ENCODE measurements at places on chromosomes 7 and 10.
A peak's percentile ranks its signal among the peaks of the same experiment; 100 is the strongest.

- DNase-seq = peak; percentile 88
These were observed 243.5 kb upstream of the ZNF32 start for GRCh38 chr10:43892062-43892770.

- no peak for DNase-seq
These were observed 404.1 kb downstream of the PAXIP1 start for GRCh38 chr7:154598864-154599263.

DNA sequence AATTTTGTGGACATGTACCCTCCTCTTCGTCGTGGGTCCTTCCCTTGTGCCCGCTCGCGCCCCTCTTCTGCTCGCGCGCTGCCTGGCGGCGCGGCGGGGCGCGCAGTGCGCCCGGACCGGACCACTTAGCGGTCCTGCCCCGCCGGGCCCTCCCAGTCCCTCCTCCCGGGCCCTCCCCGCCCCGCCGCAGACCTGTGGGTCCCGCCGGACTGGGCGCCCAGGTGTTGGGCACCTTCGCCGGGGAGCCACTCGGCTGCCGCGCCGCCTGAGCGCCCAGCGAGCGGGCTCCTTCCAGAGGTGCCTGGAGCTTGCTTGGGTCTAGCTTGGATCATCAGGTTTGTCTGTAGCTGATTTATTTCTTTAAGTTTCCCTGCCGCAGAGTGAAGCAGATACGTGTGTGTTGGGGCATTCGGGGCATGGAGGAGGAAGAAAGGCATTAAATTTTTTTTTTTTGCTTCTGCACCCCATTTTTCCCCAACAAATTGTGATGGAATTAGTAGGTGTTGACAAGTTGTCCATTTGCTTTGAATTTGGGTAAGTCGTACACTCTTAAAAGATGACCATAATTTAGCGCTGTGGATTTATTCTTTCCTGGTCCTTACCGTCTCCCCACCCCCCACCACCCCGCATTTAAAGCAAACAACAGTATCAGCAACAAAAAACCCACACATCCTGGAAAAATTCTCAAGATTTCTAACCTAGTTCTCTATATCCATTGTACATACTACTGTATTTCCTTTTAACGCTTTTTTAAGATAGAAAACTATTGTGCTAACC is 905 bp downstream of the C1GALT1 start:
- no peak for DNase-seq

DNA sequence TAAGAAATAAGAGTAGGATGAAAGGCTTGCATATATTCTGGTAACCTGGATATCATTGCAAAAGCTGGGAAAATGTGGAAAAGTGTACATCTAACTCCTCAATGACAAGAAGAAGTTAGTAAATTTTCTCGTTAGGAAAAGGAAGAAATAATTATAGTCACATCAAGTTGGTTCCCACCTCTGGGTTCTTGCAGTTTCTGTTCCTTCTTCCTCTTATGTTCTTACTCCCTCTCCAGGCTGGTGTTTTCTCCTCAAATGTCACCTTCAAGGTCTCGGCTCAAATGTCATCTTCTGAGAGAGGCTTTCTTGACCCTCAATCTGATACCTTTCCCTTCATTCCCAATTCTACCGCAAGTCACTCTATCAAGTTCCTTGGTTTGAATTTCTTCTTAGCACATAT is 64.4 kb downstream of the ENTPD1 start:
- DNase-seq = no peak

- DNase-seq = peak; percentile 43
These were observed 26.7 kb upstream of the CD36 start for GRCh38 chr7:80611779-80612178.

DNA sequence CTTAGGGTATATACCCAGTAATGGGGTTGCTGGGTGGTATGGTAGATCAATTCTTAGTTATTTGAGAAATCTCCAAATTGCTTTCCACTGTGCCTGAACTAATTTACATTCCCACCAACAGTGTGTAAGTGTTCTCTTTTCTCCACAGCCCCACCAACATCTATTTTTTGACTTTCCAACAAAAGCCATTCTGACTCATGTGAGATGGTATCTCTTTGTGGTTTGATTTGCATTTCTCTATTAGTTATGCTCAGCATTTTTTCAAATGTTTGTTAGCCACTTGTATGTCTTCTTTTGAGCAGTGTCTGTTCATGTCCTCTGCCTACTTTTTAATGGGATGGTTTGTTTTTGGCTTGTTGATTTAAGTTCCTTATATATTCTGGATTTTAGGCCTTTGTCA is 66.4 kb downstream of the MGAM2 start:
- peak; percentile 8 for DNase-seq

DNA sequence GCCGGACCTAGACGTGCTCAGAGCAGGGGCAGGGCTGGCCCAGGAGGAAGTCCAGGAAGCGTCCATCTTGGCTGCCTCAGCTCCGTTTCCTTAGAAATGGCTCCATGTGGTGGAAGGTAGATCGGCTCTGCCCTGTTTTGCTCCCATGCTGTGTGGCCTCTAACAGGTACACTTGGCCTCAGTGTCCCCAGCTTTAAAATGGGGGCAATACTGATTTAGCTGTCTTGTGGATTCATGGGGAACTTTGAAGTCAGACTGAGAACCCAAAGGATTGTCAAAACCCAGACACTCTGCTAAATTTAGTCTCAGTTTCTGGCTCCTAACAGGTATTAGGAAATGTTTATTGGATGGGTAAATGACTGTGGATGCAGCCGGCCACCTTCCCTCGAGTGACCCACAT is 15.9 kb downstream of the MTURN start:
- DNase-seq = no peak

GRCh38 chr10:108849688-108850087 is 1073.6 kb downstream of the XPNPEP1 start:
- DNase-seq = no peak

GRCh38 chr10:58555170-58555929 is 42.7 kb downstream of the BICC1 start:
- no peak for DNase-seq

DNA sequence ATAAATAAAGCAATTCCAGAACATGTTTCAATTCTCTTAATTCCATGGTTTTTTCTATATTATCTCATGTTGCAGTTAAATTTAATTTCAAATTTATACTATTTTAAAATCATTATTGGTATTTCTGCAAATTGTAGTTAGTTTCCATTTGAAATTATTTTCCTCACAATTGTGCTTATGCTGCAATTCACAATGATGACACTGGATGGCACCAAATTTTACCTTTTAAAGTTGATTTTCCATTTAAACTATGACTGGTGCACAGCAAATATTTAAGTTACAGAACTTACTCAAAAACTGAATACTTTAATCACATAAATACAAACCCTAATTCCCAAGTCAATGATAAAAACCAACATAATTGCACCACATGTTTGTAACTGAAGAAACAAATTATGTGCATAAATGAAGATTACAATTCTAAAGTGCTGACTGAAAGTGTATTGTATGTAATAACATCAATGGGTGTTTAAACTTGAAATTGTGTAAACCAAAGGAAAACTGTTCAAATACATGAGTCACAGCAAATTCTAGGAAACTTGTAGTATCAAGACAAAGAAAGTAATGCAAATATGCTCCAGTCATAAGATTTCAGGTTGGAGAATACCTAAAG is 75.3 kb upstream of the AASS start:
- no peak for DNase-seq

DNA sequence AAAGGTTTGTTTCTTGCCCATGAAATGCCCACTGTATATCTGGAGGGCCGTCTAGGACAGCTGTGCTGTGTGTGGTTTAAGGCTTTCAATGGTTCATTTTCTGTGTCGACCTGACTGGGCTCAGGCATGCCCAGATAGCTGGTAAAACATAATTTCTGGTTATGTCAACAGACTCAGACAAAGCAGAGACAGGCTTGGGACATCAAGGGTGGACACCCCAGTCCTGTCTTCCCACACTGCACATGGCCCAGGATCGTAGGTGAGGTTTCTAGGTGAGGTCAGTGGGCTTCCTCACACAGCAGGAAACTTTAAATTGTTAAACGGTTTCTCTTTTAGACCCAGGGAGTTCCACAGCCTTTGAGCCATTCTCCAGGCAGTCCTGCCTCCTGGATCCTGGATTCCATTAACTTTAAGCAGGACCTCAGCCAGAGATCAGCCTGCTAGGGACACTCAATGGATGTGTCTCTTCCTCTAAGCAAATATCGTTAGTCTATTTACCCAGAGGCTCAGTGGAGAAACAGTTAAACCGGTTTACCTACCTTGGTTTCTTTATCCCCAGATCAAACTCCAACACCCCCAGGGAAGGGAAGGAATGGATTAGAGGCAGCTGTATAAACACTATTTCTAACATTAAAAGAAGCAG is 66.4 kb downstream of the ST8SIA6 start:
- no peak for DNase-seq

DNA sequence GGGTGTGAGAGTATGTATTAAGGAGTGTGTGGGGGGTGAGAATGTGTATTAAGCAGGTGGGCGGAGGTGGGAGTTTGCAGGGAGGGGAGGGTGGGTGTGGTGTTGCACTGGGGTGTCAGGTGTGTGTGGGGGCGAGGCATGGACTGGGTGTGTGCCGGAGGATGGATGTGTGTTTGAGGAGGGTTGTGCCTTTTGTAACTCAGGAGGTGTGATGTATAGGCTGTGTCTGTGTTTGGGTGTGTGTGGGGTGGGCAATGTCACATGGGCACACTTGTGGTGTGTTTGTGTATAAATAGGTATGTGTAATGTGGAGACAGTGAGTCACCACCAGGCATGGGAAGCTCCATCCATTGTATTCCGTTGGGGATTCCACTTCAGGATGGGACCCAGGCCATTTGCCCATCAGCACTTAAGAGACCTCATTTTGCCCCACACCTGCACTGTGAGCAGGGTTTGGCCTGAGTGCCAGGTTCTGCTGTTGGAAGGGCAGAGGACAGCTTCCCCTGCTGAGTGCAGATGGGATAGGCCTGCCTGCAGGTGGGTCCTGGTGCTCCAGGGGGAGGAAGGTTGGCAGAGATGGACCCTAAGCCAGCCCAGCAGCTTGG is 5.8 kb downstream of the UNC5B start:
- DNase-seq = no peak

GRCh38 chr7:154852205-154852604 is 150.7 kb downstream of the PAXIP1 start:
- DNase-seq = no peak

GRCh38 chr10:69382382-69383117 is 34.2 kb downstream of the TACR2 start:
- peak; percentile 91 for DNase-seq

- no peak for DNase-seq
These were observed 12.6 kb upstream of the AOAH start for GRCh38 chr7:36736899-36737211.

DNA sequence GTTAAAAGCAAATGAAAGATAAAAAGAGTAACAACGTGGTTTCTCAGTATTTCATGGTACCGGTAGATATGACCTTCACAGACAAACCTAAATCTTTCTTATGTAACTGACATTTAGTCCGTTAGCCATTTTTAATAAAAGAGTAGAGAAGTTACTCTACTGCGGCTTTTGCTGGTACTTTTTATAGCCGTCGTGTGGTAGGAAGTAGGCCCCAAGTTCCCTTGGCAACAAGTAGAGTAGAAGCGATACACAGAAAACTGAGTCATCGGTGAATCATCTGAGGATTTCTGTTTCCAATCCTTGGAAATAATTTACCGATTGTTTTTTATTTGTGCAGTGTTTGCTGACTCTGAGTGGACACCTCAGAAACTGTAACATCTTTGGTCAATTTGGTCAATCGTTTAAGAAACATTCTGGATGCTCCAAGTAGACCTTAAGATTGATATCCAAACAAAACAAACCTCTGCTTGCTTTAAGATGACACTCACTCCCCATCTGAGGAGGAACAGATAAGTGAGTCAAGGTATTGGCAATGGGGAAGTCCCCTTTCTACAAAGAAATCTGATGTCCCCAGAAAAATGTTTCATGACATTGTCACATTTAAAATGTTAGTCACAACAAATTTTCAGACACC is 63.9 kb upstream of the AHR start:
- DNase-seq = peak; percentile 85

DNA sequence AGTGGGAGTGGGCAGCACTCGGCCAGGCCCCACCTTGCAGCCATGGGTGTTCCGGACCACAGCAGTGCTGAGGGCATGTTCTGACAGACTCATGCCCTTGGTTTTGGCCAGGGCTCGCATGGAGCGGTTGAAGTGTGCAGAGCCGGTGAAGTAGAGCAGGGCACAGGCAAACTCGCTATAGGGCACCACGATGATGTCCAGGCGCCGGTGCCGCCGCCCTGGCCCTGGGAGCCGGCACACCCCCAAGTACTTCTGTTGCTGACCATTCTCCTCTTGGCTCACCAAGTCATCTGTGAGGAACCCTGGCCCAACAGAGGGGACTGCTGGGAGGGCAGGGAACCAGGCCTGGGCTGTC is 8.6 kb downstream of the POLL start:
- DNase-seq = no peak

DNA sequence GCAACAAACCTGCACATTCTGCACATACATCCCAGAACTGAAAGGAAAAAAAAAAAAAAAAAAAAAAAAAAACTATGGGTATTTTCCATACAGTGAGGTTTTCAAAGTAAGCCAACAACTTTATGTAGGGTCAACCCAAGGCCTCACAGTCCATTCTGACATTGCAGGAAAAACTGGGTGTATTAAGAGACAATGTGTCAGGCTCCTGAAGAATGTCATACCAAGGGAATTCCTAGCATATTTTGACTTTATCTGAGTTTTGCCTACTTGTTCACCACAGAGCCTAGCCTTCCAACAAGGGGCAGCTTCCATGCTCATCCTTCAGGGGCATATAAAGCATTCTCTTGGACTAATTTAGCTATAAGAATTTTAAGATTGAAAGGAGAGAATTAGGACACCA is 368.9 kb downstream of the PLXDC2 start:
- peak; percentile 28 for DNase-seq

- peak; percentile 62 for DNase-seq
These were observed 83.3 kb downstream of the RNLS start for GRCh38 chr10:88499569-88500470.

GRCh38 chr10:14377591-14378175 is 47.0 kb upstream of the FRMD4A start:
- DNase-seq = no peak

GRCh38 chr7:128837521-128837921 is 7.3 kb downstream of the FLNC start:
- no peak for DNase-seq

DNA sequence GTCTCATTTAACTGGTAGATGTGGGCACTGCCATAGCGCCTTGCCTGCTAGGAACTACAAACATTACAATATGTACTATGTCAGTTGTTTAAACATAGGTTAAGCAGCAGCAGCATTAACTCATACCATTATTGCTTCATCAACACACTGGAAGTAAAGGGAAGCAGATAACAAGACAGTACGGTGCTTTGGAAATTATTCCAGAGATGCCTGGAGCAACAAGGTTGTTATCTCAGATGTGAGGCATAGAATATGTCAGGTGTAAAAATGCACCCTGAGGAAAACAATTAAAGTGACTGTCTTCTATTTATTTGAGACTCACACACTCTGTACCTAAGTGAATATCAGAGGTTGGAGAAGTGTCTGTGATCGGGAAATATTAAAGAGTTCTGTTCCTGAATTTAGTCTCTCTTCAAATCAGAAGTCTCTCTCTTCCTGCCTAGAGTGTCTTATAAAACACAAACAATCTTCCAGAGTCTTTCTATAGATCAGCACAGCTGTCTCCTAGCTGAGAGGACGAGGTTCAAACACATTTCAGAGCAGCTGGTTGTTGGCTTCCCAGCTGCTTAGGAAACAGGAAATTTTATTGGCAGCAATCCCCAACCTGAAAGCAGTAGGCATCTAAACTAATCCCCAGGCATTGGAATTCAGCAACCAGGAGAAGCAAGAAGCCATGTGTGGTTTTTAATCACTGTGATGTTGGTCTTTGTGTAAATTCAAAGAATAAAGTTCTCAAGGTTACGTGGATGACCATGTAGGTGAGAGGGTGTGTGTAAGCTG is 994.4 kb upstream of the LRRTM3 start:
- no peak for DNase-seq

Measured in fibroblast of skin of abdomen (primary cell).